Caki2 (cell line): ENCODE measurements at places on chromosomes 3 and 15.
A peak's percentile ranks its signal among the peaks of the same experiment; 100 is the strongest.

GRCh38 chr3:73284472-73284871, 223.0 kb downstream of the EBLN2 start:
- no peak for DNase-seq

DNA sequence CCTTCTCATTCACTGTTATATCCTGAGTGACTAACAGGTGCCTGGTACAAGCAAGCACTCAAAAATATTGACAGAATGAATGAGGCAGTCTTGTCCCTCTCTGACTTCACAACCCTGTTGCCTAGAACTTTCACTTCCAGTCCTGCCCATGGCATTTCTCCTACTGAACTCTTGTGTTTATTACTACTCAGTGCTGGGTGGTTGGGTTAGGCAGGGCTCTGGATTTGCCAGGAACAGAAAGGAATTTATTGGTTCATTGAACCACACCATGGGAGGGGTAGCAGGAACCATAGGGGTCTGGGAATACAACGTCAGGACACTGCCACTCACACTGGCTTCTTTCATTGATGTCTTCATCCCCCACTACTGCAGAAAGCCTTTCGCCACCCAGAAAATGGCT, 41.9 kb upstream of the SEMA4B start:
- peak; percentile 39 for DNase-seq

- no peak for DNase-seq
Measured at GRCh38 chr3:22555753-22556435, 647.2 kb upstream of the UBE2E2 start.

- no peak for DNase-seq
Measured at GRCh38 chr3:184776916-184777315, 35.0 kb upstream of the VPS8 start.

DNA sequence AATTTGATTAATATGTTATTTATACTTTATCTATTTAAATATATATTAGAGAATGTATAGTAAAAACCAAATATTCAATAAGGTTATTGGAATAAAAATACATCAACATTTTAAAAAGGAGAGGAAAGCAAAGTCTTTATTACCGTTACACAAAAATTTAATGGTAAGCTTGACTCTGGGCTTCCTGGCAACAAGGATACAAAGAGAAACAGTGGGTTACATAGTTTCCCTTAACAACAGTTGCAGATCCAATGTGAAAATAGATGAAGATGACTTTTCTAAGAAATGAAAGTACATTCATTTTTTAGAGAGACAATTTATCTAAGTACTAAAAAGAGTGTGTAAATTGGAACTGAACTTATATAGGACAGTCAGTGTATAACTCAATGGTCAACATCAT, 6.0 kb upstream of the PHLDB2 start:
- DNase-seq, result no peak

DNA sequence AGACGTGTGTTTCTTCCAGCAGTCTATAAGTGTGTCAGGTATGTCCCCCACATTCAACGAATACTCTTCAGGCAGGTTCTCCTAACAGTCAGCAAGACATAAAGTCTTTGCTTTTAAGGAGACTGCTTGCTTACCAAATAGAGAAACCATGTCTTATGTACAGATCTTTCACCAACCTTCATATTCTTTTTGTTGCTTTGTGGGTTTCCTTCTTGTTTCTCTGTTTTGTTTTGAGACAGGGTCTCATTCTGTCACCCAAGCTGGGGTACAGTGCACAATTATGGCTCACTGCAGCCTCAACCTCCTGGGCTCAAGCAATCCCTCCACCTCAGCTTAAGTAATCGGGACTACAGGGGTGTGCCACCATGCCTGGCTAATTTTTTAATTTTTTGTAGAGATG, 14.3 kb downstream of the DYNC1LI1 start:
- DNase-seq, result no peak

DNA sequence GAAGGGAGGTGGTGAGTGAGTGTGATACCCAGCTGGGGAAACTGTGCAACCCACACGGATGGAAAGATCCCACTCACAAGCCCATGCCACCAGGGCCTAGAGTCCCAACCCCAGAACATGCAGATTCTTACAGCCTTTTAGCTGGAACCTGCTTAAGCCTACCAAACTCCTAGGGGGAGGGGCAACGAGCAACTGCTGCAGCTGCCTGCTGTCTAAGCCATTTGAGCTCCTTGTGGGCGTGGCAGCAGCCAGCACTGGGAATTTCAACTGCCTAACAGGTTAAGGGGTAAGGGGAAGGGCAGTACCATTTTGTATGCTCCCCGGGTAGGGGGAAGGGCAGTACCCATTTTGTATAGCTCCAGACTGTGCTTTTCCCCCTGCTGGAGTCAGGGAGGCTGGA, 673.2 kb upstream of the BCHE start:
- no peak for DNase-seq

DNA sequence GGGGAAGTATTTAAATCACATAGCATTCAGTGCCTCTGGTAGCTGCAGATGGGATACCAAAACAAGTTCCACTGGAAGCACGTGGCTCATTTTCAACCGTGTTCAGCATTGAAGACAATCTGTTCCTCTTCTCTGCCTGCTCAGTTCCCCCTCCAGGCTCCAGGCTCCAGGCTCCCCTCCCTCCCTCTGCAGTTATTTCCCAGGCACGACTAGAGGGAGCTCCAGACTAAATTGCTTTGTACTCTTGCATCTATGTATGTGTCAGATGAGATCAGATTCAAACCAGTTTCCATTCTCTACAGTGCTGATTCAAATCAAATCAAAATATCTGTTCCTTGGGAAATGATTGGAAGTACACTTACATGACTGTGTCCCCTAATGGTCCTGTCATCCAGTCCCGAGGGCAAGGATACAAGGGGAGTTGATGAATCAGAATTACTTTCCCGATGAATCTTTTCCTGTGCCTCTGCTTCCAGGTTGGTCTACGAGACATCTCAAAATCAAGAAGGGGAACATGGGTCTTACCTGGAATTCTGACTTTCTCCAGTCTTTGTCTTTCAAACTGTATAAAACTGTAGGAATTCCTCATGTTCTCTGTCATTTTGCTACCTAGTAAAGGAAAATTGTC, 600.5 kb downstream of the EDEM1 start:
- DNase-seq, result no peak

DNA sequence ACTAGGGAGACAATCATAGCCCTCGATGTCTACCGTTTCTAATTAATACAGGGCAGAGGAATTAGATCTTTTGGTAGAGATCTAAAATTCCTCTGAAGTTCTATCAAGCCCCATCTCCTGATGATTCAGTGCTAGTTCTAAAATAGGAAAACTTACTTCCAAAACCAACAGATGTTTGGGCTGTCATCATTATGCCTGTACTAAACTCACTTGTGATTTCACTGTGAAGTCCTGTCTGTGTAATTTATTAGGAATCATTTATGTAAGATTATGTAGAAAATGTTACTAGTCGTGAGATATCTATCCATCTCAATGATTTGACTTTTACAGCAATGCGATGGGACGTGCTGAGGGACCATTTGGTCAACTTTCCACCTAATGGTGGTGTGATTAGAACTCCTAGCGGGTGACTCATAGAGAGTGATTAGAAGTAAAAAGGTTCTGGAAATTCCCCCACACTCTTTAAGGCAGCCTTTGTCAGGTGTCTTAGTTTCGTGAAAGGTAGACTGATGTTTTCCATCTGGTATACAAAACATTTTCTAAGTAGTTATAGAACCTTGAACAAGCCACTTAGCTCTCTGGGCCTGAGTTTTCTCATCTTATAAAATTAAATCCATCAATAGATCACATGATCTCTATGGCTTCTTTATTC, 34.2 kb downstream of the LIPC start:
- DNase-seq, result peak; percentile 53

DNA sequence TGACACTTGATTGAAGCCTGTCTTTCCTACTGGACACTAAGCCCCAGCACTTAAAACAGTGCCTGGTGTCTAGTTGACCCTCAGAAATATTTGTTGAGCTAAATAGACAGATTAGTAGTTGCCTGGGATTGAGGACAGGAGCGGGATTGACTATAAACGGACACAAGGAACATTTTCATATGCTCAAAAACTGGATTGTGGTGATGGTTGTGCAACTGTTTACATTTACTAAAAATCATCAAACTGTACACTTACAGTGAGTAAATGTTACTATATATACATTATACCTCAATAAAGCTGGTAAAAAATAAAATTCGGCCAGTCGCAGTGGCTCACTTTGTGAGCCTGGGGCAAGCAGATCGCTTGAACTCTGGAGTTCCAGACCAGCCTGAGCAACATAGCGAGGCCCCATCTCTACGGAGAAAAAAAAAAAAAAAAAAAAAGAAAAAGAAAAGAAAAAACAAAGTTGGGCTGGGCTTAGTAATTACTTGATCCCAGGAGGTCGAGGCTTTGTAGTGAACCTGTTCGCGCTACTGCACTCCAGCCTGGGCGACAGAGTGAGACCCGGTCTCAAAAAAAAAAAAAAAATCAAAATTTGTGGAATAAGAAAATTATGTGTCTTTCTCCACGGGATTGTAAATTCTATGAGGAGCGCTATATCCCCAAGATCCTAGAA, 632 bp upstream of the IDH3A start:
- no peak for DNase-seq

DNA sequence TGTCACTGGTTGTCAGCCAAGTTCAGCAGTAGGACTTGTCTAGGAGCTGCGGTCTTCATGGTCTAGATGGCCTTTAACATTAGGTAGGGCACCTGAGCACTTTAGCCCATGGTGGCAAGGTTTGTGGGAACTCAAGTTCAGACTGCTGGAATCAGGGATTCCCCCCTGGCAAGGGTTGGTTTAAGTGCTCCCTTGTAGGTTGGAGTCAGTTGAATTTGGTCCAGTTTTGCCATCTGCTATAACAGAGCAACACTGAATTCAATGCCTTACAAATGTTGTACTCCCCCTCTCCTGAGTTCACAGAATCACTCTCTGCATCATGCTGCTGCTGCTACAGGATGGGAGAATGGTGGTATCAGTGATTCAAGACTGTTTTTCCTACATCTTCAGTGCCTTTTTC, 509.3 kb downstream of the VGLL3 start:
- DNase-seq, result no peak

- no peak for DNase-seq
Measured at GRCh38 chr3:52456800-52457183, 1.4 kb downstream of the NISCH start.

- DNase-seq, result no peak
Measured at GRCh38 chr3:190581041-190581541, 67.2 kb downstream of the IL1RAP start.

DNA sequence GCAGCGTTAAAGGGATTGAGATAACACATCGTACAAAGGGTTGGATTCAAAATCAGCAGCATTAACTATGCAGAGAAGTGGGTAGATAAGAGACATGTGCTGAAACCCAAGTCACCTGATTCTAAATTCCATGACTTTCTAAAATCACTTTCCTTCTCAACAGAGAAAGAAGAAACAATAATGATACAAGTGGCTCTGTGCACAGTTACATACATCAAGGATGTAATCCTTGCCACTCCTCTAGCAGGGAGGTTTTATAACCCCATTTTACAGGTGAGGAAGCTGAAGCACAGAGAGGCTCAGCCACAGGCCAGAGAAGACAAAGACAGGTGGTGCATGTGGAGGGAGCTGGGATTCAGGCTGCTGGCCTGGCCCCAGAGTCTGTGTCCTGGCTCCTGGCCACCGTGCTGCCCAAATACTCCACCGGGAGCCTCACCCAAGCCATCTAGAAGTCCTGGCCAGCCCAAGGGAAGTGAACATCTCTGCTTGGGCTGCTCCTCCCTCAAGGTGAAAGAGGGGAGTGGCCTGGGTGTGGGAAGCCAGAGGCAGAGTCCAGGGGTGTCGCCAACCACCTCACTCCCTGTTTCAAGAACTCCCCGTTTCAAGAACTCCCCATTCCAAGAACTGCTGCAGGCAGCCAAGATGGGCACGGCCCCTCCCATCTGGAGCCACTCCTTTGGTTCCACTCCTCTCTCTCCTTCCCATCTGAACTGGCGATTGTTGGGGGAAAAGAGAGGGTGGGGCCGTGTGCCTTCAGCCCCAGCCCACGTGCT, 147.1 kb downstream of the NUP210 start:
- DNase-seq, result no peak

DNA sequence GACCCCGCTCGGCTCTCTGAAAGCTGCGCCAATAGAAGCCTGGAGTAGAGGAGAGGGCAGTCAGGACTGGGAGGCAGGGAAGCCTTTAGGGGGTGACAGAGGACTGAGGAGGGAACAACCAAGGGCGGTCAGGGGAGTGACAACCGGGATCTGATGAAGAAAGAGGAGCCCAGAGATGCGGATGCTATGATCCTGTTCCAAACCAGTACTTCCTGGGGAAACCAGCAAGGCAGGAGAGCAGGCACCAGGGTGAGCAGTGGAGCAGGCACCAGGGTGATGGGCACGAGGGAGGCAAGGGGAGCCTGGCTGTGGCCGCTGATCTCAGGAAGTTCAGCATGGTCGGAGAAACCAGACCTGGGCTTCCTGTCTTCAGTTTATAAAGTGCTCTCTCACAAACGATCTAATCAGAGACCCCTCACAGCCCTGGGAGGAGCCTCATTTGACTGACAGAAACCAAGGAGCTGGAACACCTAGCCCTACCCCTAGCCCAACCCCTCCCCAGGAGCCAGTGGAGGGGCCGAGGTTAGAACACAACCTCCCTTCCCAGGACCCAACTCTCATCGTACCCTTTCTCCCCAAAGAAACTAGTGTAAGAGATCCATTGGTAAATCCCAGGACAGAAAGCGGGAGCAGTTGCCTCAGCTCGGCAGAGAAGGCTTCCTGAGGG, 34.9 kb downstream of the CCDC33 start:
- DNase-seq, result no peak

- no peak for DNase-seq
Measured at GRCh38 chr3:66303491-66303901, 82.7 kb downstream of the SLC25A26 start.

- DNase-seq, result no peak
Measured at GRCh38 chr15:77475001-77475400, 54.3 kb downstream of the HMG20A start.

DNA sequence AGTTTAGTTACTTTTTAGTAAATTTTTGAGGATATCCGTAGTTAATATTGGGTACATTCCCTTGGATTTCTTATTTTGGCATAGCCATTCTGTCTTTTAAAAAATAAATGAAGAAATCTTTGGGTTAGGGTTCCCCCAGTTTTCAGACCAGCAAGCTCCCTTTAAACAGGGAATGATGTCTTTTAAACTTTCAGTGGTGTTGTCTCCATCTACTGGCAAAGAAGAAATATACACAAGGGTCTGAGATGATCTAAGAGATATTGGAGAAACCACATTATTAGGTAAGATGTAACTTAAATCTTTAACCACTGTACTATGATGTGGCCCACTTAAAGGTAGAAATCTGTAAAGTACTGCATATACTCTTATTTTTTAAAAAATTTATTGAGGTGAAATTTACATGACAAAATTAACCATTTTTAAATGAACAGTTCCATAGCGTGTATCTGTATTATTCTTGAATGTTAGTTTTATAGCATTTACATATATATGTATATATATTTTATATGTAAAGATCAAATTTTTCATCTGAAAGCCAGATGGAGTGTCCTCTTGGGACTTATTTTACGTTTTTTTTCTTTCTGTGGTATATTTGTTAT, 35.1 kb upstream of the EIF3J start:
- peak; percentile 31 for DNase-seq
